ENCODE measurements at places on chromosomes 4 and X. TPM values are rescaled to one million over a fixed set of nuclear protein-coding genes. Genes with fewer than 3 reads are reported as not detected.

Gene UBA1
- total RNA-seq: 93.5 TPM

GRCh38 chrX:129842510-129843208, 1.0 kb downstream of the ZDHHC9 start:
- DNase-seq: no peak

DNA sequence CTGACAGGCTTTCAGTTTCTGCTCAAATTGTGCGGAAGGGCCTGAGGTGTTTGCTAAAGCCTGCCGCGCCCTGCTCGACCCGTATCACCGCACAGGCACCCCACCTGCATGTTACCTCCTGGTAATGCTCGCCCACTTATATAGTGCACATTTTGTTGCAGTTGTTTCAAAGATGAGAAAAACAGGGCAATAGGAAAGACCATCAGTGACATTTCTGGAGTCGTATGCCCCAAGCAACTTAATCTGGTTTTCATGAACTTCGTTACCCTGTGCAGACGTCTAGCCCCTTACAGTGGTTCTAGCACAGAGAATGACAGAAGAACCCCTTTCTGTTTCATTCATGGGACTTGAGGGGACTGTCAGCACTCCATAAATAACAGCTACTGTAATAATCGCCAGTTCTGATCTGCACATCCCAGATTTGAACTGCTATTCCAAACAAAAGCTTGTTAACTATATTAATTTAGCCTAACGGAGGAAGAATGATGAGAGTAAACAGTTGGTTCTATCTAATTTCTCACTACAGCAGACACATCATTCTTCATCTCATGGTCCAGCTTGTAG, 940 bp upstream of the DCTD start:
- no peak for DNase-seq

Gene TENT5D
- not detected for total RNA-seq

- DNase-seq: no peak
Measured at GRCh38 chr4:140607852-140608251, 39.1 kb upstream of the UCP1 start.

Gene FMR1NB
- total RNA-seq: not detected

DNA sequence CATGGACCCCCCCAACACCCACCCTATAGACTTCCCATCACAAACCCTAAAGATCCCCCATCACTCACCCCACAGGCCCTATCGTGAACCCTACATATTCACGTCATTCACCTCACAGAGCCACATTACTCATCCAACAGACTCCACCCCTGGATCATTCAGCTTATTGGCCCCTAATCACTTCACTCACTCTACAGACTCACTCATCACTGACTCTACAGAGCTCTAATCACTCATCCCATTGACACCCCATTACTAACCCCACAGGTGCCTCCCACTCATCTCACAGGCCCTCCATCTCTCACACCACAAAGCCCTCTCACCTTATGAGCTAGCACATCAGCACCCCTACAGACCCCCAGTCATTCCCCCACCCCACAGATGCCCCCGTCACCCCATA, 6.3 kb upstream of the TBC1D25 start:
- no peak for DNase-seq

Gene RAB39B
- total RNA-seq: 0.22 TPM

- no peak for DNase-seq
Measured at GRCh38 chr4:164700471-164700870, 53.5 kb upstream of the SMIM31 start.

Gene RTL9
- 0.38 TPM for total RNA-seq

GRCh38 chr4:141457653-141458052, 178.7 kb upstream of the IL15 start:
- no peak for DNase-seq

Gene HERC5
- total RNA-seq: 1.6 TPM

Gene RADX
- total RNA-seq: 0.87 TPM

Gene SLC9B1
- 0.95 TPM for total RNA-seq

Gene ATP8A1
- total RNA-seq: 14.6 TPM

Gene LGI2
- total RNA-seq: 3.6 TPM

Gene SSX3
- total RNA-seq: not detected

DNA sequence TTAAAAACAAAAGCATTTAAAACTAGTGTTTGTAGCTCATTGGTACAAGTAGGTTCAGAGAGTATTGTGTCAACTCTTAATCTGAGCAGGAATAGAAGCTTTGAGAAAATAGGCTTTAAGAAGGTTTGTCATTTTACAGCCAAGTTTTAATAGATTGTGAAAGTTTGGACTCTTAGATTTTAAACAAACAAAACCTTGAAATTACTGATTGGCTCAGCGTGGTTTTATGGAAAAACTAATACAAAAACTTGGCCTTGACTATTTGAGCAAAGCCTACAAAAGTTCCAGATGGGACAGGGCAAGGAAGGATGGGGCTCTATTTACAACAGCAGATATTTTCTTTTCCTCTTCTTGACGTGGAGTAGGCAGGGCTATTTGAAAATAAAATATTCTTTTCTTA, 16.5 kb downstream of the ZFX start:
- no peak for DNase-seq

GRCh38 chr4:84389406-84389805, 109.7 kb downstream of the NKX6-1 start:
- DNase-seq: no peak

Gene TRIM61
- total RNA-seq: 2.2 TPM

- no peak for DNase-seq
Measured at GRCh38 chrX:2967998-2968909, 38.1 kb upstream of the ARSH start.

DNA sequence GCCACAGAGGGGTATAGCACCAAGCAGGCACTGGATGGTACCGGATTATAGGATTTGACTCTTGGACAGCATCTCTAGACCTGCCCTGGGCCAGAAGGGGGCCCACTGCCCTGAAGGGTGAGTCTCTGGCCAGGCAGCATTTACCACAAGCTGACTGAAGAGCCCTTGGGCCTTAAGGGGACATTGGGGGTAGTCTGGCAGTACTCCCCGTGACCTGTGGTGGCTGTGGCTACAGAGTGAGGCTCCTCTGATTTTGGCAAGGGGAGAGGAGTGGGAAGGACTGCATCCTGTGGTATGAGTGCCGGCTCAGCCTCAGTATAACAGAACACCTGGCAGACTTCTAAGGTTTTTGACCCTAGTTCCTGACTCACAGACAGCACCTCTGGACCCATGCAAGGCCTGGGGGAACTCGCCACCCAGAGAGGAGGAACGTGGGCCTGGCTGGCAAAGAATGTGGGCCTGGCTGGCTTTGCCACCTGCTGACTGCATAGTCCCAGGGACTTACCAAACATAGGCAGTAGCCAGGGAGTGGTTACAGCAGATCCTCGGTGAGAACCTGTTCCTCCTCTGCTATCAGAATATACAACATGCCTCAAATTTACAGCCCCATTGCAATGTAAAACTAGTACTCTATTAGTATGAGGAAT, 48.1 kb downstream of the ABCB7 start:
- DNase-seq: no peak

Gene FAAH2
- total RNA-seq: 0.24 TPM

GRCh38 chr4:73187325-73187724, 71.3 kb downstream of the ANKRD17 start:
- no peak for DNase-seq

DNA sequence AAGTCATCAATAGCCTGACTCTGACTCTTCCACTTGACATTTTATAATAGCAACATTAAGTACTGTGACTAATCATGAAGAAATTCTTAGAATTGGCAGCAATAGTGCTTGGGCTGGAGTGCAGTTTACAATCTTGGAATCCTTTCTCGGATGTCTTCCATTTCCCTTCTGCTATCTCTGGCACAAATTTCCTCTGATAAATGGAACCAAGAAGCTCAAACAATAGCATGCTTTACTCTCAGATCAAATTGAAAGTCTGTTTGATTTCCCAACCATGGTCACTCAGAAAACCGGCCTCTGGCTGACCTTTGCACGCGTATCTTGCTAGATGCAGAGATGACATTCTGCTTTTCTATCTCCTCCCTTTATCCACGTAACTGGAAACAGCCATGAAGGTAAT, 99.0 kb upstream of the SPANXC start:
- DNase-seq: peak; percentile 48

DNA sequence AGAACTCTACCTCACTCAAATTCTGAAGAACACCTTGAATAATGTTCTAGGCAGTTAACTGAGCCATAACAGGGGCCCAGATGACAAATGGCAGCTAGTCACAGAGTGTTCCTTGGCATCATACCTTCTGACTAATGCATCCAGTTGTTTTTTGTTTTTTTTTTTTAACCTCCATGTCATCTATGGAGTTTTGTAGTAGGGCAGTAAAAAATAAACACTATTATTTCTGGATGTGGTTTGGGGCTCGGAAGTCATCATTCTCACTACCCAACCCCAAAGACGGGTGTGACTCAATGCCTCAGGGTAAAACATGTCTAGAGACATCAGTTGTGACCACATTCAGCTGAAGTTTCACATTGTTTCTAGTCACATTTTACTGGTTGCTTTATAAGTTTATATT, 31.2 kb upstream of the MCF2 start:
- no peak for DNase-seq

GRCh38 chr4:142248946-142249345, 597.2 kb downstream of the INPP4B start:
- DNase-seq: no peak

GRCh38 chr4:88831031-88831430, 133.4 kb upstream of the NAP1L5 start:
- DNase-seq: no peak

DNA sequence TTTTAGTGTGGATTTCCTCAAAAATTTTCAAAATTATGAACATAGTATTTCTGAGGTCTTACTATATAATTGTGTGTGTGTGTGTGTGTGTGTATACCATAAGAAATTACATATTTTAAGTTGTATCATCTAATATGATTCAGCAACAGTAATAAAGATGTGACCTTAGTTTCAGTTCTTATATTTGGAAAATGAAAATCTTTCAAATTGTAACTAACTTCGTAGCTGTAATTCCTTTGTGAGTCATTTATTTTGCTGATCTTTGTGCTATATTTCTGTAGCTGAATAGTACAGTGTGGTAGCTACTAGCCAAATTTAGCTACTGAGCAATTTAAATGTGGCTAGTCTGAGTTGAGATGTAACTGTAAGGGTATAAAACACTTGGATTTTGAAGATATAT, 116.4 kb downstream of the RAP1GDS1 start:
- DNase-seq: no peak

DNA sequence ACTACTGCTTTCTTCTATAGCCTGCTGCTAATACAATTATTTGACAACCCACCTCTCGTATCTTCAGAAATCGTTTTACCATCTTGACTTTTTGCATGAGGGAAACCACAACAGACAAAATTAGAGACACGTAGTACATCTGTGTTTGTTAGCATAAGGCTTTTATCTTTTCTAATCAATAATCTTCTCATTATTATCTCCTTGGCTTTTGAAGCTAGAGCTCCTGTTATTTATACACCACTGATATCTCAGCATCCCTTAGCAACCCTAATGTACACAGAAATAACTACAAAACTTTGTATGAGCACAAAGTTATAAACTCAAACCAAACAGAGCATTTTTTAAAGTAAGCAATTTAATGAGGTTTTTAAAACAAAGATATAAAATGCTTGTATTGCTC, 39.7 kb downstream of the CORIN start:
- no peak for DNase-seq

DNA sequence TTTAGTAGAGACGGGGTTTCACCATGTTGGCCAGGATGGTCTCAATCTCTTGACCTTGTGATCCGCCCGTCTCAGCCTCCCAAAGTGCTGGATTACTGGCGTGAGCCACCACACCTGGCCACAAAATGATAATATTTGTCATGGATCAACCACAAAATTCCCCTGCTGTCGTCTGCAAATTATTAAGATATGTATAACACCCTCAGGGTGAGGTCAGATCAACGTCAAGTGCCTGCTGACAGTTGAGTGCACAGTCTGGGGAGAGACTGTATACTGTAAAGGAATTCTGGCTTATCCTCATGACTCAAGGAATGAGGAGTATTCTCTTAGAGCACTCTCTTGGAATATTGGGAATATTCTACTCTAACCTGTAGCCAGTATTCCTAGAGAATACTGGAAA, 11.2 kb downstream of the EPGN start:
- DNase-seq: peak; percentile 17

Gene SATL1
- not detected for total RNA-seq

GRCh38 chr4:125388613-125389012, 73.9 kb downstream of the FAT4 start:
- no peak for DNase-seq

GRCh38 chr4:126897038-126897437, 735.7 kb upstream of the INTU start:
- DNase-seq: no peak

GRCh38 chrX:1610736-1611135, 4.1 kb upstream of the ASMT start:
- DNase-seq: peak; percentile 28

- DNase-seq: no peak
Measured at GRCh38 chr4:4631150-4631549, 89.3 kb upstream of the STX18 start.

GRCh38 chrX:39645178-39645895, 452.4 kb downstream of the BCOR start:
- peak; percentile 76 for DNase-seq

DNA sequence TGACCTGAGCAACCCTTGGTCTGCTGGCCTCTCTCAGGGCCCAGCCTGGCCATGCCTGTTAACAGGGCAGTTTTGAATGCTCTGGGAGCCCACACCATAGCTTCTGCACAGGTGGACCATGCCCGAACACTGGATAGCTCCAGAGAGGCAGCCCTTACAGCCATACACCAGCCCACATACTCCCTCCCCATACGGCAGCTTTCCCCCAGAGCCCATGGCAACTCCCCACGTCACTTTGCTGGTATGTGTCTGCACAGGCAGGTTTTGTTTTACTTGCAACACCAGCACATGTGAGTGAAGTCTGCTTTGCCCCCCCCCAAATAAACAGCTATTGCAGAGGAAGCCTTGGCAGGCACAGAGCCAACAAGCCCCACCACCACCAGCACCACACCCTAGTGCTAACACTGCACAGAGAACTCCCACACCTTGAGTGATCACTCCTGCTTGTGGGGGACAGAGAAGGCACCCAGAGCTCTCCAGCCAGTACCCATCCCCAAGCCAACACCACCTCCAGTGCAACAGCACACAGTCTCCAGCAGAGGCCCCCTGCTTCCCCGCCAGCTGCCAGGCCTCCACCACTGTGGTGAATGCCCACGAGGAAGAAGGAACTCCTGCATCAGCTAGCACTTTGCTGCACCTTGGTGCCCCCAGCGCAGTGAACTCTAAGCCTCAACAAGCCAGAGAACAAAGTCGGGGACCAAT, 87.3 kb downstream of the STPG2 start:
- DNase-seq: no peak

Gene NAAA
- total RNA-seq: 9.1 TPM

DNA sequence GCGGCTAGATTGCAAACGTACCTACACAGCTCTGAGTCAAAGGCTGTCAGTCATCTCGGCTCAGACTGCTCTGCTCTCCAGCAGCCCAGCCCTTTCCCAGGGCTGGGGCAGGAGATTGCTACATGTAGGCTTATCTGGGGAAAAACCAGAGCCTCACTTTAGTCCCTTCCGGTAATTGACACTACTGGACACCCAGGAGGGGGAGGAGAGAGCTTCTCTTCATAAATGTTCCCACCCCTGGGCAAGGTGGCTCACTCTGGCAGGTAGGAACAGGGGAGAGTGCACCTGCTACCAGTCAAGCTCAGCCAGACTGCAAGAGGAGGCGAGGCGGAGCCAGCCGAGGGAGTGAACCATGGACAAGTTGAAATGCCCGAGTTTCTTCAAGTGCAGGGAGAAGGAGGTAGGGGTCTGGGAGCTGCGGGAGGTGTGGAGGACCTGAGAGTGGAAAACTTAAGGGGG, at the start of gene SLC6A14:
Gene SLC6A14, plus strand, starts transcription at position 249 of the 459 bp plus-strand sequence. Its CDS starts 104 bp downstream, at position 353.
- no peak for DNase-seq

Gene FAM241A
- total RNA-seq: 8.8 TPM
